ENCODE measurements at places on chromosomes 11 and 22. TPM values are rescaled to one million over a fixed set of nuclear protein-coding genes. Genes with fewer than 3 reads are reported as not detected.

DNA sequence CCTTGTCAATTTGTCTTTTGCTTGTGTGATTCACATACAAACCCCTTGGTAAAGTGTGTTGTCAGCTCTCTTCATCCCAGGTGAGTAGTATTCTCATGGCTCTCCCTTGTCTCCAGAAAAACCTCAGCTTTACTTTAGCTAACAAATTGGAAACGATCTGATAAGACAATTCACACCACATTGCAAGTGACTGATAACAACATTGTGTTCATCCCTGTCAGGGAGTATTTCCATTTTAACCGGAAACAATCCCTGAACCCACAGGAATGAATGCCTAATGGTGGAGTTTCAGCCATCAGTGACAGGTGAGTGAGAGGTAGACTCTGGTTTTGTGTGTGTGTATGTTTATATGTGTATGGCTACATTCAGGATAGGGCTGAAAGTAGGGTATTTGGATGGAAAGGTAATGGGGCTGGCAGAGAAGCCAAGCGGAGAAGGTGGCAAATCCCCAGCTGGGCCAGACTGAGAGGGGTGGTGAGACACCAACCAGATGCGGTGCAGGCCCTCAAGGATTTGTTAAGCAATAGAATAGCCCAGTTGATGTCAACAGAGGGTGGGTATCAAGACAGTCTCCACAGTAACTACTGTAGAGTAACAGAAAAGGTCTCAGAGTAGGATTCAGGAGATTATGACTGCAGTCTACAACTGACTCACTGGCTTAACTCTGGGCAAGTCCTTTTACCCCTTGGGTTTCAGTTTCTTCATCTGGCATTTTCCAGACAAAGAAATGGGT is 7.6 kb downstream of the LRRC51 start:
- H3K36me3 ChIP-seq, result peaks cover 15% of the 10 kb centered on the region
- DNase-seq, result no peak
- H3K4me3 ChIP-seq, result no peak overlapping the region

DNA sequence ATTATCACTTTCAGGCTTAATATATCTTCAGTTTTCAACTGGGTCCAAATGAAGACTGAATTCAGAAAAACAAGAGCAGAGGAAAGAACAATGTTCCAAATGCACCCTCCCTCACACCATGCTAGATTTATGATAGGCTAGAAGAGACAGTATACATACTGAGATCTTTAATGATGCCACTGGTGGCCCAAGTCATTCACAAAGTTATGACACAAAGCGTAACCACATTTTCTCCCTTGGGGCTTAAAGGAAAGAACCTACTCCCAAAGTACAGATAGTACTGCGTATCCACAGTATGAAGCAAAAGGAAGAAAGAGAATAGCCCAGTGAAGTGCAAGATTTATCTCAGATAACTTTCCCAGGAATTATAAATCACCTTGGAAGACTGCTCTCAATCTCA is 10.9 kb upstream of the SOX6 start:
- H3K36me3 ChIP-seq, result no peaks in the 10 kb centered on the region
- no peak overlapping the region for H3K27ac ChIP-seq
- H3K4me1 ChIP-seq, result no peaks in the 10 kb centered on the region
- DNase-seq, result no peak
- H3K27me3 ChIP-seq, result no peaks in the 10 kb centered on the region

Gene TH
- total RNA-seq, result not detected

DNA sequence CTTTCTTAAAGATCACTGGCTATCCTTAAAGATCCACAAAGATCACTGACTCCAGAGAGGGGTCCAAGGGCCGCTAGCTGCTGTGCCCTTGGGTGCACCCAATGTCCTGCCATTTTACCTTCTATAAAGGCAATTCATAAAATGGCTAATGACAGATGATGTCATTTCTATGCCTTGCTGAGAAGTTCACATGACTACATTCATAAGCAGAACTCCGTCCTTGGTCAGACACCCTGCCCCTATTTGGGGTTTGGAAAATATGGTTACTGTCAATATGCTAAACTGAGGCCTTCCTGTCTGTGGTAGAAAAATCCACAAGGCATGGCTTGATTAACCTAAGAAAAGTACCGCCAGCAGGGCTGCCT is 60.9 kb upstream of the BMAL1 start:
- H3K27ac ChIP-seq, result no peak overlapping the region
- H3K36me3 ChIP-seq, result no peaks in the 10 kb centered on the region
- no peak for DNase-seq
- no peak overlapping the region for H3K4me3 ChIP-seq
- peaks cover 7% of the 10 kb centered on the region for H3K27me3 ChIP-seq

GRCh38 chr11:69352715-69353319 is 58.9 kb downstream of the MYEOV start:
- DNase-seq, result peak; percentile 59
- H3K27me3 ChIP-seq, result peaks cover 5% of the 10 kb centered on the region
- H3K4me3 ChIP-seq, result no peak overlapping the region
- H3K27ac ChIP-seq, result peak overlapping the region; percentile 11

Gene OR6X1
- total RNA-seq, result not detected

GRCh38 chr22:48343461-48343860 is 1484.2 kb downstream of the BRD1 start:
- H3K27ac ChIP-seq, result no peak overlapping the region
- peaks cover 3% of the 10 kb centered on the region for H3K27me3 ChIP-seq
- no peaks in the 10 kb centered on the region for H3K4me1 ChIP-seq
- DNase-seq, result no peak
- no peak overlapping the region for H3K4me3 ChIP-seq

- DNase-seq, result no peak
- H3K4me1 ChIP-seq, result peaks cover 10% of the 10 kb centered on the region
- no peak overlapping the region for H3K27ac ChIP-seq
- no peaks in the 10 kb centered on the region for H3K36me3 ChIP-seq
- no peak overlapping the region for H3K4me3 ChIP-seq
Measured at GRCh38 chr22:29155966-29156365, 49.7 kb upstream of the EMID1 start.

GRCh38 chr22:44685384-44686056 is 16.5 kb upstream of the PRR5 start:
- H3K27me3 ChIP-seq, result no peaks in the 10 kb centered on the region
- H3K27ac ChIP-seq, result peak overlapping the region; percentile 93
- DNase-seq, result peak; percentile 93
- H3K4me1 ChIP-seq, result peaks cover 48% of the 10 kb centered on the region
- H3K36me3 ChIP-seq, result peaks cover 4% of the 10 kb centered on the region

GRCh38 chr11:36628765-36629244 is 30.8 kb upstream of the RAG2 start:
- H3K4me3 ChIP-seq, result no peak overlapping the region
- H3K27me3 ChIP-seq, result no peaks in the 10 kb centered on the region
- H3K27ac ChIP-seq, result no peak overlapping the region
- peaks cover 2% of the 10 kb centered on the region for H3K4me1 ChIP-seq
- no peaks in the 10 kb centered on the region for H3K36me3 ChIP-seq
